ENCODE measurements at places on chromosomes 6 and 20. TPM values are rescaled to one million over a fixed set of nuclear protein-coding genes. Genes with fewer than 3 reads are reported as not detected.

The RSPO4 gene
- 0.04 TPM for polyA plus RNA-seq

The GID8 gene
- 11.5 TPM for polyA plus RNA-seq

The SRSF12 gene
- 0.45 TPM for polyA plus RNA-seq

The MPIG6B gene
- 0.06 TPM for polyA plus RNA-seq

The SLX4IP gene
- polyA plus RNA-seq: 0.62 TPM

The ANKRD66 gene
- polyA plus RNA-seq: not detected

The RBL1 gene
- polyA plus RNA-seq: 1.2 TPM

The SLC35A1 gene
- polyA plus RNA-seq: 9.7 TPM

The KCNQ5 gene
- 0.15 TPM for polyA plus RNA-seq

The BCAS4 gene
- polyA plus RNA-seq: 1.5 TPM

The PRICKLE4 gene
- 4.5 TPM for polyA plus RNA-seq

The BTN1A1 gene
- polyA plus RNA-seq: not detected

The CDH4 gene
- polyA plus RNA-seq: 0.05 TPM

The SLC2A10 gene
- 9.1 TPM for polyA plus RNA-seq

The KIF25 gene
- polyA plus RNA-seq: 0.65 TPM

The KIF6 gene
- polyA plus RNA-seq: 0.31 TPM

The SMAP1 gene
- 12.5 TPM for polyA plus RNA-seq

The OR2J3 gene
- not detected for polyA plus RNA-seq

The SALL4 gene
- 0.49 TPM for polyA plus RNA-seq

The CLPSL1 gene
- not detected for polyA plus RNA-seq

The PHACTR3 gene
- not detected for polyA plus RNA-seq

The GOPC gene
- polyA plus RNA-seq: 16.6 TPM

The ARHGAP40 gene
- 0.02 TPM for polyA plus RNA-seq

The GGT7 gene
- polyA plus RNA-seq: 11.7 TPM

The SLC22A16 gene
- 0.08 TPM for polyA plus RNA-seq

The ZBTB46 gene
- 6.1 TPM for polyA plus RNA-seq

The GPLD1 gene
- 0.67 TPM for polyA plus RNA-seq

The GJA10 gene
- polyA plus RNA-seq: not detected

The C6orf141 gene
- 2.5 TPM for polyA plus RNA-seq

Data from adipose tissue (tissue), 3 donors.